ENCODE measurements at places on chromosomes 5 and 9.

- no peak for DNase-seq
Measured at GRCh38 chr5:151195622-151196021, 28.3 kb downstream of the CCDC69 start.

- DNase-seq = no peak
Measured at GRCh38 chr5:80631278-80632259, 22.9 kb upstream of the MSH3 start.

DNA sequence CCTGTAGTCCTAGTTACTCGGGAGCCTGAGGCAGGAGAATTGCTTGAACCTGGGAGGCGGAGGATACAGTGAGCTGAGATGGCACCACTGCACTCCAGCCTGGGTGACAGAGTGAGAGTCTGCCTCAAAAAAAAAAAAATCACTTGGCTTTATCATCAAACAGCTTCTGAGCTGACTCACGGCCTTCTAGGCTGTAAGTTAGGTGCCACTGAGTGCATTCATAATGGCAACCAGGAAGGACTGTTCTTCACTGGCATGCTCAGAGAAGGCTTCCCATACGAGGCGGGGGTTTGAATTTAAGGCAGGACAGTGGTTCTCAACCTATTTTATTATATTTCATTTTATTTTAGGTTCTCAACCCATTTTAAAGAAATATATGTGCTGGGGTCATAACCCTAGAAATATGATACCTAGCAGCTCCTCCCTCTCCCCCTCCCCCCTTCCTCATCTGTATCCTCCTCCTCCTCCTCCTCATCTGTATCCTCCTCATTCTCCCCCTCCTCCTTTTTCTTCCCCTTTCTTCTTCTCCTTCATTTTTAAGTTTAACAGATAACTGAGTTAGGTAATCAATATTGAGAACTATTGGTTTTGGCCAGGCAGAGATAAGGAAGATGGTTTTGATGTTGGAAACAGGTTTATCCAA lies 19.0 kb upstream of the LHFPL2 start:
- DNase-seq = no peak

- no peak for DNase-seq
Measured at GRCh38 chr5:141512911-141513626, 24.2 kb downstream of the PCDHGC5 start.

DNA sequence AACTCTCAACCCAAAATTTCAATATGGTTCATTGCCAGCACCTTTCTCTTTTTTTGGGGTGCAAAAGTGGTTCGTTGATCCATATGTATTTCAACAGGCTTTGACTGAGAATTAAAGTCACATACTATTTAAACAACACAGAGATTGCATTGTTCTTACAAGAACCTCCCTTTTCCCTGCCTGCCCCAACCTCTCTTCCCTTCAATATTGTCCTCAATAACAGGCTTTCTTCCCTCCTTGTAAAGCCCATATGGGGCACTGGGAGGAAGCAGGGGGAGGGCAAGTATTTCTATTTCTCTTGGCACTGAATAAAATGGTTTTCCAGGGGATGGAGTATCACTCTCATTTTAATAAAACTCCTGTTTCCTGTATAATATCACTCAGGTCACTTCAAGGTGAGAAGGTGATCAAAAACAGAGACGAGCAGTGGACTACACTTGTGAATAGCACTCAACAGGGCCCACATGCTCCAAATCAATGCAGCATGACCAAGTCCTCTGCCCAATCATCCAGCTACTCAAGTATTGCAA lies 65.1 kb downstream of the EFNA5 start:
- no peak for DNase-seq

All from T-helper 2 cell (primary cell).